ENCODE measurements at places on chromosomes 13 and 19.

GRCh38 chr19:45136507-45137178 is 24.1 kb downstream of the NKPD1 start:
- DNase-seq = peak; percentile 9

DNA sequence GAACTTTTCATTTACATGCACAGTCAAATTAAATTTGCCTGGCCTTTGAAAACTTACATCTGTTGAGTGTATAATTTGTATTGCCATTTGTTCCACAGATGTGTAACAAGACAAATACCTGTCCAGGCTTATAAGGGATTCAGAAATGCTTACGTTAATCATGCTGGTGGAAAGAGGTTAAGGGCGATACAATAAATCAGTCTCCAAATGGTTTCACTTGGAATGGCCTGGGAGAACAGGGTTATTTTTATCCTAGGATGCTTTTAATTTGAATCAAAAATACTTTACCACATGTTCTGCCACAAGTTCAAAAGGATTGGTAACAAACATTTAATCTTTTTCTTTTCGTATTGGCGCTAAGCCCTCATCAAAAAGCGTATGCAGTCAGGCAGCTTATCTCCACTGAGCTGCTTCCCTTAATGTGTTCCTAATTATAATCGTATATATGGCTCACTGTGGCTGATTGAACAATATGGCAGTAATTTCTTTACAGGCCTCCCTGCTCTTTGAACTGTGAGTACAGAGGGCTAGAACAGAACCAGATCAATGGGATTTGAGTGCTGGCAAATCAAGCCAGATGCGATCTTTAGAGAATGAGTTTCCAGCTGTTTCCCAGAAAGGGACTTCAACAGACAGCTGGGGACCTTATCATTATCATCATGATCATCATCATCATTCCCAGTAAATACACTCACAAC is 425.7 kb downstream of the SPRY2 start:
- no peak for DNase-seq

DNA sequence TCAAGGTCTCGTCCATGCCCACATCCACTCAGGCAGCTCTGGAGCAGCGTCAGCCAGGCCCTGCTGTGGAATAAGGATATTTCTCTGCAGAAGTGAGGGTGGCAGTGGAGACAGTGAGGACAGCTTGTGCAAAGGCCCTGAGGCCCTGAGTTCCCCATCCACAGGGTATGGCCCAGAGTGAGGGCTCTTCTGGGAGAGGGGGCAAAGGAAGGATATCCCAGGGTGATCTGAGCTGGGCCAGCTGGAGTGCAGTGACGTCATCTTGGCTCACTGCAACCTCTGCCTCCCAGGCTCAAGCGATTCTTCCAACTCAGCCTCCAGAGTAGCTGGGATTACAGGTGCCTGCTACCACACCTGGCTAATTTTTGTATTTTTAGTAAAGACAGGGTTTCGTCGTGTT is 11.5 kb downstream of the MARK4 start:
- no peak for DNase-seq

- no peak for DNase-seq
Measured at GRCh38 chr13:40933508-40934204, 85.5 kb downstream of the ELF1 start.

DNA sequence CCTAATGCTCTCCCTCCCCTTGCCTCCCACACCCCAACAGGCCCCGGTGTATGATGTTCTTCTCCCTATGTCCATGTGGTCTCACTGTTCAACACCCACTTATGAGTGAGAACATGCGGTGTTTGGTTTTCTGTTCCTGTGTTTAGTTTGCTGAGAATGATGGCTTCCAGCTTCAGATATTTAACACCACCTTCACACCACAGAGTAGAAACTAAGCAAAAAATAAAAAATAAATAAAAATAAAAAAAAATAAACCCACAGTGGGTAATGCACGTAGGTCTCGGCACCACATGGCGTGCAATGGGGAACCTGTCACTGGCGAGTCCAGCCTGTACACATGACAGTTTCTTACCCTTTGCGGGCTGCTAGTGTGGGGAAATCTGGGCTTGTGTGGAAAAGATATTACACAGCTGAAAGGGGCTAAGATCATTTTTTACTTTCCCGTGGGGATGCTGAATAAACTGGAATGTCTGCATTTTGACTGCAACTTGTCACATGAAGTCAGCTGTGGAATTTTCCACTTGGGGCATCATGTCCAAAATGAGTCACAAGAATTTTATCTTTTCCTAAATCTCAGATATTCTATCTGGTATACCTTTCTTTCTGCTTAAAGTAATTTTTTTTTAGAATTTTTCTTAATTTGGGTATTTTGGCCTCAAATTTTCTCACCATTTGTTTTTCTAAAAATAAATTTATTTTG is 170.5 kb downstream of the IRS2 start:
- no peak for DNase-seq

DNA sequence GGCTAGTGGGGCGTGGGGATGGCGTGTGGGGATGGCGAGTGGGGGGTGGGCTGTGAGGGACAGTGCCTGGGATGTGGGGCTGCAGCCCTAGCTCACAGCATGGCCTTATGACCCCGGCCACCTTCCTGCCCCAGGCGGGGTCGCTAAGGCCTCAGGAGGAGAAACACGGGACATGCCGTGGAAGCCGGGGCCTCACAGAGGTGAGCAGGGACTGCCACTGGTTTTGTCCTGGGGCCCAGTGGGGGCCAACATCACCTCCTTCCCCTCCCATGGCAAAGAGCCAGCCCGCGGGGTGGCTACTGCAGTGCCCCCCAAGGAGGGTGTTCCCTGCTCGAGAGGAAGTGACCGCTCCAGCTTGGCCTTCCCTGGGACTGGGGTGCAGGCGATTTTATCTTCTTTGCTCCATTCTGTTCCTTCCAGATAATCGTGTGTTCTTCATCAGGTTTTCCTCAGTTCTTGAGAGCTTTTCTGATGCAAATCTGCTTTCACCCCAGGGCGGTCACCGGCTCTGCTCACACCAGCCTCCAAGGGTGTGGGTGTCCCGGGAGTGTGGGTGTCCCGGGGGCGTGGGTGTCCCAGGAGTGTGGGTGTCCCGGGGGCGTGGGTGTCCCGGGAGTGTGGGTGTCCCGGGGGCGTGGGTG is 1.2 kb downstream of the F7 start:
- DNase-seq = no peak

DNA sequence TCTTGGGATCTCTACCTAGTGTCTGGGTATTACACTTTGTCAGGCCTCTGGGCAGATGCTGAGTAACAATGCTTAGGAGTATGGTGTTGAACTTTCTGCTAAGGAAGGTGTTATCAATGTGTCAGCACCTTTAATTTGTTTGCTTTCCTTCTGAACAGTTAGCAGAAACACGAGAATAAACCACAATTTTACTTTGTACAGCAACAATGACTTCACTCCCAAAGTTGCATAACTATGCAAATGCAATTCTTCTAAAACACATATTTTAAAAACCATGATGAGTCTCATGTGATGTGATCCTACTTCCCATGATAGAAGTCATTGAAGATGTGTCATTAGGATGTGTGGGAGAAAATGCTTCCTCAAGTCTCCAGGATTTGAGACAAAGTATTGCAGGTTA is 155.0 kb downstream of the POSTN start:
- no peak for DNase-seq

DNA sequence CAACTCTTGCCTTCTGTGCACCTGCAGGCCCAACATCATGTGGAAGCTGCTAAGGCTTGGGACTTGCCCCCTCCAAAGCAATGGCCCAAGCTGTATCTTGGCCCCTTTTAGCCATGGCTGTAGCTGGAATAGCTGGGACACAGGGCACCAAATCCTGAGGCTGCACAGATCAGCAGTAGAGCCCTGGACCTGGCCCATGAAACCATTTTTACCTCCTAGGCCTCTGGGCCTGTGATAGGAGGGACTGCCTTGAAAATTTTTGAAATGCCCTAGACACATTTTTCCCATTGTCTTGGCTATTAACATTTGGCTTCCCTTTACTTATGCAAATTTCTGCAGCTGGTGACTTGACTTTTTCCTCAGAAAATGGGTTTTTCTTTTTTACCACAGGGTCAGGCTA is 68.7 kb downstream of the ING1 start:
- DNase-seq = no peak

DNA sequence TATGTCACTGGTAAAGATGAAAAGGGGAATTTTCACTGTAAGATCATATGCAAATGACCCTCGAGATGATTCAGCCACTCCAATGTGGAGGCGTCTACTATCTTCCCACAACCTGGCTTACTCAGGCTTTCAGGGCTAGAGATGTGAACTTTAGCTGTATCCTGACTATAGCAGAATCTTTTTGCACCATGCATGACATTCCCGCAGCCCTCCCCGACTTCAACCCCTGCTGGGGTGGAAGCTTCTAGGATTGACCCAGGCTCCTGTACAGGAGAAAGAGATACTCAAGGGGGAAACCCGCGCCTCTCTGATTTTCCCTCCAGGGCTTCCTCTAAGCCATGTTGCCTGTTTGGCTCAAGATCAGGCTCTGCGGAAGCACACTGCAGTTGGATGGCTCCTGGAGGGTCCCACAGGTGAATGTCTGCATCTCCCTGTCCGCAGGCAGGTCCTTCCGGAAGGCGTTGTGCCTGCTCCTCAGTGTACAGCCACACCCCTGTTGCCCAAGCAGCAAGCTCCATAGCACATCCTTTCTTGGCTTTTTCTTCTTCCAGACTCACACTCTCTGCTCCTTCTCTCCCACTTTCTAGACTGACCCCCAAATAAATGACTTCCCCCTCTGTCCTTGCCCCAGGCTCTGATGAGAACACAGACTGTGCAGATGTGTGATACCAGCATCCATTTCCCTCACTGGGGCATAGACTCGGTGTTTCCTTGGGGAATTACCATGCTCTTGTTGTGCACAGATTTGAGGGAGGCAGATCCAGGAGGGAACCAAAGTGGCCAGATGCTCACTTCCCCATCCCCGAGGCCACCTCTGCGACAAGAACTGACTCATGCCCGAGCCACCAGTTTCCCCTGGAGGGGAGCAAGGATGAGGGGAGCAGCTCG is 29.1 kb upstream of the POP4 start:
- no peak for DNase-seq

DNA sequence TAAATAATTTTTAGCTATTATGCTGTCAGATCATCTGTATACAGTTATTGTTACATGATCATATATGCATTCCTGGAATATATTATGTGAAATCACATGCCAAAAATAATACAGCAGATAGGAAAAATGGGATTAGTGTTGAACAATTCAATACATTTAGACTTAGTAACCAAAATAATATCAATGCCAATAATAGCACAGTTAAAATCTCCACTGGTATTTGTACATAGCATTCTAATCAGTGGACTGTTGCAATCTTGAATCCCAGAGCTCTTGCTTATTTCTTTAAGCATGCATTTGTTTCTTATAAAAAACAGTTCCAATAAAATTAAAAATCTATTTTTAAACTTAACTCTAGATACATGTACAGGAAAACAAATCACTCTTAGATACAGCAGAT is 2772.2 kb downstream of the PCDH9 start:
- no peak for DNase-seq

GRCh38 chr13:25836574-25837336 is 215.1 kb downstream of the SHISA2 start:
- peak; percentile 62 for DNase-seq

- DNase-seq = no peak
Measured at GRCh38 chr13:114296902-114297301, 15.5 kb downstream of the UPF3A start.

DNA sequence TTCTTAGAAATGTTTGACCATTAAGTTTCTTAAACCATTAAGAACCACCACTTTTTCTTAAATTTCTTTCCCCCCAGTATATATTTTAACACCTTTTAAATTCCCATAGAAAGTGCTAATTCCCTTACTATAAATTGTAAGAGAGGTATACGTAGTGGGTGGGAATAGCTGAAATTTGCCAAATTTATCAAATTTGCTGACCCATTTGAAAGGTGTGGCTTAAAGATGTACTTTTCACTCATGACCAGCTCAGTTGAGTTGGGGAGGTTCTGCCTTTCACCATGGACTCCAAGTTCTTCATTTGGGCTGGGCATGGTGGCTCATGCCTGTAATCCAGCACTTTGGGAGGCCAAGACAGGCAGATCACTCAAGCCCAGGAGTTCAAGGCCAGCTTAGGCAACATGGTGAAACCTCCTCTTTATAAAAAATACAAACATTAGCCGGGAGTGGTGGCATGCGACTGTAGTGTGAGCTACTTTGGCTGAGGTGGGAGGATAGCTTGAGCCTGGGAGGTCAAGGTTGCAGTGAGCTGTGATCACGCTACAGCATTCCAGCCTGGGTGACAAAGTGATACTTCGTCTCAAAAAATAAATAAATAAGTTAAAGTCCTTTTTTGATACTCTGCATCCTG is 133.2 kb downstream of the MRPL57 start:
- DNase-seq = no peak

GRCh38 chr19:55283548-55284377 is at the start of gene BRSK1:
BRSK1 (plus strand) TSS chr19:55283997; CDS start chr19:55284443, 446 bp downstream.
- peak; percentile 60 for DNase-seq

DNA sequence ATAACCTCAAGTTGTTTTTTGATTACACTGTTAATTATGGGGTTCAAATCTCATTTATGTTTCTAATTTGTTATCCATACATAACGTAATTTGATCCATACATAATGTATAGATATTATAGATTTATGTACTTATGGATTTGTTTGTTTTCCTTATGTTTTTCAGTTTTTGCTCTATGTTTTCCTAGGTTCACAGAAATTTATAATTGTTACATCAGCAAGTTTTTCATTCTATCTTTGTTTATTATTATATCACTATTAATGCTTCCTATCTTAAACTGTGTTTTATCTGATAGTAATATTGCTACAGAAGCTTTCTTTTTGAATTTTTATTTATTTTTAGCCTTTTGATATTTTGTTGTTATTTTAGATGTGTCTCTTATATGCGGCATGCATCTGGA is 194.3 kb upstream of the SOX21 start:
- DNase-seq = no peak

DNA sequence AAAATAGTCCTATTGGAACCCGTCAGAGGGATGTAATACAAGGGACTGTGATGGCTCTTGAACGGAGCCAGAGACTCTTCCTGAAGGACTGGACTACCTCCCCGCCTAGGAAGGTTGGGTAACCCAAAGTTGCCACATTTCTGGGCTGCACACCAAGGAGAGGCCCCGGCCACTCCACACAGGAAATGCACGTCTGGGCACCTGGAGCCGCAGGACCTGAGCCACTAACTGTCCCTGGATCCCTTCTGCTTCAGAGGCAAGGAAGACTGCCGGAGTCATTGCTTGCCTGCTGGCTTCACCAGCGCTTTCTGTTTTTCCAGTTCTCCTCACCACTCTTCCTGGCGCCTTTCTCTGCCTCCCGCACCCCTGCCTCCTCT is 1.2 kb upstream of the FLT1 start:
- no peak for DNase-seq

- DNase-seq = no peak
Measured at GRCh38 chr13:45331123-45331619, 9.8 kb downstream of the TPT1 start.

All from NCI-H1417 (cell line).